Neural progenitor cell (in vitro differentiated cells): ENCODE measurements at places on chromosomes 5 and 9. TPM values are rescaled to one million over a fixed set of nuclear protein-coding genes. Genes with fewer than 3 reads are reported as not detected.

DNA sequence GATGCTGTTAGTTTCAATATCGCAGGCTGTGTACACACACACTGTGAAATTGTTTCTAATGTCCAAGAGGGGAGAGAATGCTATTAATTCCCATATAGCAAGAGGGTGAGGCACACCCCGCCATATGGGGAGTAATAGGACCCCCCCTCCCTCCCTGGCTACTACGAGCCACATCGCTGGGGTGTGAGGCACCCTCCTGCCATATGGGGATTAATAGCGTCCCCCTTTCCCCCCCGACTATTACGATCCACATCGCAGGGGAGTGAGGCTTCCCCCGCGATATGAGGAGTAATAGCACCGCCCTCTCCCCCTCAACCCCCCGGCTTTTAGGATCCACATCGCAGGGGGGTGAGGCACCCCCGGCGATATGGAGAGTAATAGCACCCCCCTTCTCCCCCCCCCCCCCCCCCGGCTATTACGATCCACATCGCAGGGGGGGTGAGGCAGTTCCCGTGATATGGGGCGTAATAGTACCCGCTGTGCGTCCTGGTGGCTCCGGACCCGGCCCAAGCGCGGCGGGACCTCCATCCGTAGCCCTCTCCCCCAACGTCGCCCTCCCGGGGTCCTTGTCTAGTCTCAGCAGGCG is 494 bp upstream of the STK32A start:
- peak overlapping the region; percentile 61 for H3K4me3 ChIP-seq
- no peak overlapping the region for H3K27ac ChIP-seq
- DNase-seq: peak; percentile 37
- no peaks in the 10 kb centered on the region for H3K36me3 ChIP-seq

- H3K36me3 ChIP-seq: no peaks in the 10 kb centered on the region
- H3K27ac ChIP-seq: no peak overlapping the region
- H3K4me1 ChIP-seq: peaks cover 5% of the 10 kb centered on the region
- no peak for DNase-seq
- no peak overlapping the region for H3K4me3 ChIP-seq
- H3K27me3 ChIP-seq: no peaks in the 10 kb centered on the region
These were observed 52.6 kb downstream of the PDCD1LG2 start for GRCh38 chr9:5562806-5563416.

DNA sequence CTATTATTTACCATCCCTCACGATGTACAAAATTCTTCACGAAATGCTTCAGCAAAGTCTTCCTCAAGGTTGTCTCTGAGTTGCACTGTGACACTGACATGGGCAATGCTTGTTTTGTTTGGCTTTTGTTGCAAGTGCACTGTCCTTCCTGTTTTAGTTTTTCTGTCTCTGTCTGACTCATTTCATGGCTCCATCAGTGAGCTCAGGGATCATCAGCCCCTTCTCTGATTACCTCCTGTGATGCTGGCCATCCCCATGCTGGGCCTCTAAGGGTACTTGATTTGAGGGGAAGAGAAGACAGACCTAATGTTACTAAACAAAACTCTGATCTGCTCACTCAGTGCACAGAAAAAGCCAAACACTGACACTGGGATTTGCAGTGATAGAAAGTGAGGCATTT is 37.6 kb upstream of the STX17 start:
- H3K27me3 ChIP-seq: no peaks in the 10 kb centered on the region
- H3K36me3 ChIP-seq: no peaks in the 10 kb centered on the region
- DNase-seq: no peak
- H3K4me3 ChIP-seq: no peak overlapping the region
- no peak overlapping the region for H3K27ac ChIP-seq

Gene TUT7
- total RNA-seq: 17.7 and 28.5 TPM in 2 replicates

DNA sequence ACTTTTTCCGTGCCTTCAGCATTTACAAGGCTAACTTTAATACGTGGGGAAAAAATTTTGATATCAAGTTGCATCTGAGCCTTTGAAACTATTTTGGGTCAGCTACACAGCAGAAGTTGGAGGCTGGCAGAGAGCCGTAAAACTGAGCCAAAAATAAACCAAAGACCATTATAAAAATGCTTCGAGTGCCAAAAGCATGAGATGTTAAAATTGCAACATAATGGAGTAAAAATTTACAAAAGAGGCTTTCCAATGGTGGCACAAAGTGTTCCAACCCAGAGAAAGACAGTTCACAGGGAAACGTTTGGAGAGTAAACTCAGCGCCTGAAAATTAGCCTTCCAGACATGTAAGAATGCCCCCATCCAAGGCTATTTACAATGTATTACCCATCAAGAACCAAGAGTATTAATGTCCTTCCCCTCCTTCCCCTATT is 190.3 kb downstream of the TLE1 start:
- H3K27me3 ChIP-seq: no peaks in the 10 kb centered on the region
- DNase-seq: no peak
- no peaks in the 10 kb centered on the region for H3K4me1 ChIP-seq
- H3K27ac ChIP-seq: no peak overlapping the region
- H3K4me3 ChIP-seq: no peak overlapping the region
- H3K36me3 ChIP-seq: no peaks in the 10 kb centered on the region

GRCh38 chr9:92968081-92968480 is 20.8 kb downstream of the FGD3 start:
- no peaks in the 10 kb centered on the region for H3K36me3 ChIP-seq
- no peak for DNase-seq
- H3K4me1 ChIP-seq: peaks cover 31% of the 10 kb centered on the region
- H3K4me3 ChIP-seq: no peak overlapping the region
- no peaks in the 10 kb centered on the region for H3K27me3 ChIP-seq
